Lower lobe of right lung (tissue), 2 donors: ENCODE measurements at places on chromosomes 11 and 22. TPM values are rescaled to one million over a fixed set of nuclear protein-coding genes. Genes with fewer than 3 reads are reported as not detected.

DNA sequence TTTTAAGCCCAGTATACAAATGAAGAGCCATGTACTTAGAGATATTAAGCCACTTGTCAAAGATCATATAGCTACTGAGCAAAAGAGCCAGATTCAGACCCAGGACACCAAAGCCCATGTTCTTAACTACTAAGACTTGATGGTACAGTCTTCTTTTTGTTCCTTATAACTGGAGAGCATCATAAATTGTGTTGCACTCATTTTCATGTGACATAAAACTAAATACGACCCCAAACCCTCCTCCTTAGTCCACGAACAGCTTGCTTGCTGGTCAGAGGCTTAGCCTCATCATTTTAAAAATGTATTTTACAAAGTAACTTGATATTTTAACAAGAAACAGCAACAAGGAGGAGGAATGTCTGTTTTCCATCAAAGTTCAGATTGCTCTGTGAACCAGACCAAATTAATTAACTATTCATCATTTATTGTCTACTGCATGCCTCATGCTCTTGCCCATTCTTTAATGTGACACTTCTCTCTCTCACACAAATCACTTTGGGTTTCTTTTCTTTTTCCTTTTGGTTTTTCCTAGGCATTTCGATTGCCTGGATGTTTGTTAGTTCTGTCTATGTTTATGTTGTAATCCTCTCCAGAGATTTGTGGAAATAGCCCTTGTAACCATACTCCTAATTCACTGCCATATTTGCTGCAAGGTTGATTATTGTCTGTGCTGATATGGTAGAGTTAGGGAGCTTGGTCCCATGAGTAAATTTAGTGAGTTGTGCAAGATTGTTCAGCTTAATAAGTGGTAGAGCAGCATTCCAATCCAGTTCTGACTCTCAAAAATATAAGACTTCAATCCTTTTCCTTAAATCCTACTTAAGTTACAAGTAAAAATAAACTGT is 8.4 kb upstream of the ARHGAP20 start:
- no peak for DNase-seq

DNA sequence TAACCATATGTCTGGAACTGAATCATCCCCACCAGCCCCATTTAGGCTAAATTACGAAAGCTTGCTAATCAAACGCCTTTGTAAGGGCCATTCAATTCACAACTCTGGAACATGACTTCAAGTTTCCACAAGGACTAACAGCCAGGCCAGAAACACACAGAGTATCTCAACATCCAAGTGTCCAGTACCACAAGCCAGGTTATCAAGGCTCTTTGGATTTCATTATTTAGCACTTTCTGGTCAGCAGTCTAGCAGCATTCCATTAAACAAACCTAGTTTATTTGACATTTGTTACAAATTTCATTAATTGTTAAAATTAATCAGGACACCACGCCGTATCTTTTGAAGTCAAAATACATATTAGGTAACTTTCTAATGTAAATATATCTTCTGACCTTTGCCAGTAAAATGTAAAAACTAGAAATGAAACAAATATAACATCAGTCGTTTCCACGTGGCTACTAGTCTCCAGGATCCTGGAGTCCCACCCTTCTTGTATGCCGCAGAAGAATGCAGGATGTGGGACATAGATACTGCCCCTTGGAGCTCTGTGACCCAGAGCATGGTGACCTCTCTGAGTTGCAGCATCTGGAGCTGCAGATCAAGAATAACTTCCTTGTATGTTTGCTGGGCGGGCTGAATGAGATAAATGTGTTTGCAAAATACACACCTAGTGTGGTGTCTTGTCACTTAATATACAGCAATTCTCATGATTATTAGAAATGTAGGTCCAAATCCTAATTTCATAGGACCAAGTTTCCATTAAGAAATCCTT is 64.7 kb downstream of the MPPED2 start:
- no peak for DNase-seq

- DNase-seq, result no peak
Measured at GRCh38 chr11:73145986-73146575, 4.0 kb upstream of the FCHSD2 start.

GRCh38 chr11:127119356-127119755 is 118.8 kb upstream of the KIRREL3 start:
- no peak for DNase-seq

DNA sequence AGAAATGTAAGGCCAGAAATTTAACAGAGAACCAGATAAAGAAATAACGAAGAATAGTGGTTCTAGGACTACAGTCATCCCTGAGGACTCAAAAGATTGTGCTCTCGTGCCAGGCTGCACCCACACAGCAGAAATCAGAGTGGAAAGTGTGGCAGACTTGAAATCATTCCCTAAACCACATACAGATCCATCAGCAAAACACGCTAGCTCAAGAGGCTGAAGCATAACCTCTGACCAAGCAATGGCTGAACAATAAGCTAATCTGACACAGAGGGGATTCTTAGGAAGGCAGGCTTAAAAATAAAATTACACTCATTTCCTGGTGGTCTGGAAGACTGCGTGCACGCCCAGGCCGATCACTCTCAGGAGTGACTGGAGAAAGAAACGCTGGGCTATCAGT is 19.0 kb downstream of the NCF4 start:
- no peak for DNase-seq

DNA sequence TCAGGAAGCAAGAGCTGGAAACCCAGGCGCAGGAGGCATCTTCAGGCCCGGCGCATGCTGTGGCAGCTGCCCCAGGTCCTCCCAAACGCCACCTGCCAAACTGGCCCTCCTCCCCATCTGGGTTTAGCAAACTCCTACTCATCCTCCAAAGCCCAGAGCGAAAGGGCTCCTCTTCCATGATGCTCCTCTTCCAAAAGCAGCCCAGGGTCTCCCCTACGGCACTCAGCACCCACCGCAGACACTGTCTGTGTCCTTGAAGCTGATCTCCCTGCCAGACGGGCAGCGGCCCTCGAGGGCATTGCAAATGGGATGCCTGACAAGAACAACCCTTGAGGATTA is 25.9 kb downstream of the CDKN1C start:
- DNase-seq, result no peak

GRCh38 chr11:94128291-94128745 is 323 bp upstream of the PANX1 start:
- DNase-seq, result peak; percentile 57

TXNRD2 gene
- 47.5 TPM for total RNA-seq

APOC3 gene
- not detected for total RNA-seq

PANX3 gene
- not detected for total RNA-seq

ANAPC15 gene
- total RNA-seq, result 22.7 TPM

CAPN5 gene
- total RNA-seq, result 7.2 TPM
